ENCODE measurements at places on chromosomes 7 and 10.

DNA sequence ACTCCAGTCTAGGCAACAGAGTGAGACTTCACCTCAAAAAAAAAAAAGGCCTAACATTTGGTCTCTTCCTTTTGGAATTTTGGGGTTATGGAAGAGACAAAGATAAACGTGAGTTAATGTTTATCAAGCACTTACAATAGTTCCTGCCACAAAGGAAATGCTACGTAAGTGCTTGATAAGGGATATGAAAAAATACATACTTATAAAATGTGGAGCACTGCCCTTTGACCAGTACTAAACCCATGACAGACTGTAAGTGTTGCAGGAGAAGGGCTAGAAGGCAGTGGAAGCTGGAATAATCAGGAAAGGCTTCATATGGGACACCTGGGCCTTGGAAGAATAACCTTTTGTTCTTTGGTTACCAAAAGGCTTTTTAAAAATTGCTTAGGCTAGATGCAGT is 25.5 kb downstream of the TMEM248 start:
- DNase-seq: no peak

DNA sequence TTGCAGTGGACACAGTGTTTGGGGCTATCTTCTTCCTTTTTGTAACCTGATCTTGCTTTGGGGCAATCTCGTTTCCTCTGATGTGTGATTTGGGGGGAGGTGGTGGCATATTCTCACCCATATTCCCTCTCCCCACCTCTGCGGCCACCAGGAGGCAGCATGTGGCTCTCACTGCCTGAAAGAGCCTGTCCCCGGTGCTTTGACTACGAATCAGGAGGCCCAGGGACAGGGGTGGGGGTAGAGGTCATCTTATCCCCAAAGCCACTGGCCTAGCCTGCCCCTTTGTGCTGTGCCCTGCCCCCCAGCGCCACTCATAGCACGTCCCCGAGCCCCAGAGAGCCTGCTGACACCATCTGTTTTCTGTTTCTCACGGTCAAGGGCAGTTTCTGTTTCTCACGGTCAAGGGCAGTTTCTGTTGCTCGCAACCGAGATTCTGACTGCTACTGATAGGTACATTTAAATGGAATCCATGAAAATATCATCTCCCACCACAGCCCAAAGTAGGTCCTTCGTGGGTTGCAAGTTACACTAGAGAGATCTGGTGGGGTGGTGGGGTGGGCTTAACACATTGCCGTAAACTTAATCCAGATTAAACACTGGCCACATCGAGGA is 28.2 kb downstream of the PHYH start:
- DNase-seq: no peak

- no peak for DNase-seq
These were observed 364.6 kb upstream of the TEX47 start for GRCh38 chr7:89160107-89160506.

GRCh38 chr10:115710136-115710535 is 562.9 kb downstream of the GFRA1 start:
- no peak for DNase-seq

DNA sequence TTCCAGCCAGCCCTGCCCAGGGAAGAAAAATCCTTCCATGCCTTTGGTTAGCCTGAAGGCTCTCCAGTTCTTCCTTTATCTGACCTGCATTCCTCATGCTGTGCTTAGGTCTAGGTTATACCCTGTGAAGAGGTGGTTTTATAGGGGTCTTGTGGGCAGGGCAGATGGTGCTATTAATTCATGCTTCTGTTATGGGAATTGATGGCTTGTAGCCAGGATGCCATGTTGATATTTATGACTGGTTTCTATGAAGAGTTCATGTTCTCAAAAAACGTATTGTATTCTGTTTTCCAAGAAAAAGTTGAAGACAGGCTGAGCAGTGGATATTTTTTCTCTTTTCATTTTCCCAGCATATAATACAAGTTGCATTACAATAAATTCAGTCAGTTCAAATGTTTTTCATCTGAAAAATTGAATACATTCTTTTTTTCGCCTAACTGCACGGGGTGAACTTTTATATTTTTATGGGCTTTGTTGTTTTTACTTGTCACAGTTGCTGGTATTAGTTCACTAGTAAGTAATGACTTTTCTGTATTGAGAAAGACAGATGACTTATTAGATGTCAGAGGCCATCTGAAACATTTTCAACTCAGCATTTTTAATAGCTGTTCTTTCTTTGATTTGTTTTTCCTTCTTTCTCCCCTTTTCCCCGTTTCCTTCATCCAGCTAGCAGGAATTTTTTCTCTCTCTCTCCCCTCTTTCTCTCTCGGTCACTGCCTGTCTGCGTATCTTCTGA is 322.8 kb downstream of the LRMDA start:
- no peak for DNase-seq

DNA sequence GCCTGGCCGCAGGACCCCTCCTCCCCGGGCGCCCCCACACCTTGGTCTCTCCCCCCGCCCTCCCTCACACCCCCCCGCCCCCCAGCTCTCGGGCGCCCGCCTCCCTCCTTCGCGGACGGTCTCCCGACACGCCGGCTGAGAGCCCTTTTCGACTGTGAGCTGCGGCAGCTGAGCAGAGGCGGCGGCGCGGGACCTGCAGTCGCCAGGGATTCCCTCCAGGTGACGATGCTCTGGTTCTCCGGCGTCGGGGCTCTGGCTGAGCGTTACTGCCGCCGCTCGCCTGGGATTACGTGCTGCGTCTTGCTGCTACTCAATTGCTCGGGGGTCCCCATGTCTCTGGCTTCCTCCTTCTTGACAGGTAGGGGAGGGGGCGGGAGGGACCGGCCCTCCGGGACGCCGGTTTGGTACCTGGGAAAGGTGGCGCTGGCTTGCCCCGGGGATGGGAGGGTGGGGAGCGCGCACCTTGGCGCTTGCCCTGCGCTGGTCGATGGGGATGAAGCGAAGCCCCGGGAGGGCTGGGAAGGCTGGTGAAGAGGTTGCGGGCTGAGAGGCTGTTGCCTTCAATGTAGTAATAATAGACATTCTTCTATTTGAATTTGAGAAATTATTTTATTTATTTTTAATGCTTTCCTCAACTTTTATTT is at the start of gene BMPER:
Gene BMPER (plus strand): TSS at position 151 of the 644 bp plus-strand sequence. CDS start 75 bp downstream, at position 226.
- no peak for DNase-seq
